Activated T-helper 1 cell treated with Interleukin-2 at 50 U/mL for 16 hours (primary cell): ENCODE measurements at places on chromosomes 7 and 10.

DNA sequence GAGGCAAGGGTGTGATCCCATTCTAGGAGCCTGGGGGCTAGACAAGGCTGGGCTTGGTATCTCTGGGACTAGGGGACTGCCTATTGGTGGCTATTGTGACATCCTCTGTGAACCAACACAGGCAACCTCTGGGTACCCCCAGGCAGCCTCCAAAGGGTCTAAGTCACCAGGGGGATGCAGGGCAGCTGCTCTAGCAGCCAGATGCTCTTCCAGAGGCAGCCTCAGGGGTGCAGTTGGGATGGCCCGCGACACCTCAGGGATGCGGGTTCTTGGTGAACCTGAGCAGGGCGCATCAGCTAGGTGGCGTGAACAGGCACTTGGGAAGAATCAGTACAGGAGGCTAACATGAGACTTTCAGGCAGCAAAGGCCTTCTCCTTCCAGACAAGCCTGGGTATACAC lies 1.6 kb upstream of the TMEM120A start:
- DNase-seq = no peak

DNA sequence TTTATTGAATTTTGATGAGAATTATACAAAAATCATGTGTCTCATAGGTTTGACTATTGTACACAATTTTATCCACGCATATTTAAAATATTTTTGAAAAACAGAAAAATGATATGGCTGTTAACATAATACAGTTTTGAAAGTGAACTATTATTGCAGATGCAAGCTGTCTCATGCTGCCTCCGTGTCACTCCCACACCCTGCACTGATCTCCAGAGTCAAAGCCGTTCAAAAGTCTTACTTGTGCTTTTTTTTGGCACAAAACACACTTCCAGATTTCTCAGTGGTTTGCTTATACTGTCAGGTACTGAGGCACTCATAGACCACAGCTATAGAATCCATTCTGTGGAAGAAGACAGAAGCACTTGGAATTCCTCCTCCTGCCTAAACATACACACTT lies 243.1 kb upstream of the ADARB2 start:
- DNase-seq = no peak

DNA sequence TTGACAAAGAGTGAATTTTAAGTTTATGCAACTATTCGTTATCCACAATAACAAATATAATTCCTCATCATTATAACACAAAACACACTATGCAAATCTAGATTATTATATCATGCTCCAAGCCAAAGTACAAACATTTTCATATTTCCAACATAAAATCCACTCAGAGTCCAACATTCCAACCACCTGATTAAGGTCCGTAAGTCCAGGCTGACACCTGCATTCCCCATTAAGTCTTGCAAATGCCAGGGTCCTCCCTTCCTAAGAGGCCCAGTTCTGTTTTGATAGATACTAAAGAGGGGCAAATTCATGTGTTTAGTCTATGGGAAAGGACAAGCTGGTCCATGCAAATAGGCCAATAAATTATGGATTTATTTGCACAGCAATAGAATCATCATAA lies 206.1 kb downstream of the POU6F2 start:
- DNase-seq = no peak

- DNase-seq = no peak
These were observed 250.6 kb upstream of the NPVF start for GRCh38 chr7:25478925-25479324.

DNA sequence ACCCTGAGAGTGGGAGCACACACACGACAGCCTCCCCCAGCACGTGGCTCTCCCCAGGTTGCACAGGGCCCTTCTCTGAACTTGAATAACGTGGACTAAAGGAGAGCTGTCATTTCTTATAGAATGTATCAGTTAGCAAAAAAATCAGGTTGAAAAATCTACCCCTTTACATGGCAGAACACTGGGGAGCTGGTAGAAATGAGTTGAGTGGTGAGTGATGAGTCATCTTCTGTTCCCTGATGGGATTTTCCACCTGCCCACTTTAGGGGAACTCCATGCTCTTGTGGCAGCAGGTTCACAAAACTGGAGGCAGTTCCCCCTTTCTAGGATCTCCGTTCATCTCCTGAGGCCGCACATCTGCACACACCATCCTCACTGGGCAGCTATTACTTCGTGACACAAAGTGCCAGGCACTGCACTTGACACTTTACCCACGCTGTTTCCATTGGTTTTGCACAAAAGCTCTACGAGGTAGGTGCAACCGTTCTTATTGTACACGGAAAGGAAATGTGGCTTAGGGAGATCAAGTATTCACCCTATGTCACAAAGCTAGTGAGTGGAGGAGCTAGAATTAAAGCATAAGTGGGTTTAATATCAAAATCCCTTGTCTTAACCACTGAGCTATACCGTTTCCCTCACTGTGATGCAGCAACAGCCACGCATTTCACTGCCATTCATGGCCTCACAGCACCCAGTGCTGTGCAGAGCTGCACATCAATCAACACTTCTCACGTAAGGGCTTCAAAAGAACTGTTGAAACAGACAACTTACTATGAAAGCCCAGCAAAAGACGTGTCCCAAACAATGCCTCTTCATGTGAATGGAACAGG lies 80.2 kb downstream of the RNF216 start:
- DNase-seq = peak; percentile 26

- no peak for DNase-seq
These were observed 50.9 kb upstream of the PAPSS2 start for GRCh38 chr10:87608756-87609155.

DNA sequence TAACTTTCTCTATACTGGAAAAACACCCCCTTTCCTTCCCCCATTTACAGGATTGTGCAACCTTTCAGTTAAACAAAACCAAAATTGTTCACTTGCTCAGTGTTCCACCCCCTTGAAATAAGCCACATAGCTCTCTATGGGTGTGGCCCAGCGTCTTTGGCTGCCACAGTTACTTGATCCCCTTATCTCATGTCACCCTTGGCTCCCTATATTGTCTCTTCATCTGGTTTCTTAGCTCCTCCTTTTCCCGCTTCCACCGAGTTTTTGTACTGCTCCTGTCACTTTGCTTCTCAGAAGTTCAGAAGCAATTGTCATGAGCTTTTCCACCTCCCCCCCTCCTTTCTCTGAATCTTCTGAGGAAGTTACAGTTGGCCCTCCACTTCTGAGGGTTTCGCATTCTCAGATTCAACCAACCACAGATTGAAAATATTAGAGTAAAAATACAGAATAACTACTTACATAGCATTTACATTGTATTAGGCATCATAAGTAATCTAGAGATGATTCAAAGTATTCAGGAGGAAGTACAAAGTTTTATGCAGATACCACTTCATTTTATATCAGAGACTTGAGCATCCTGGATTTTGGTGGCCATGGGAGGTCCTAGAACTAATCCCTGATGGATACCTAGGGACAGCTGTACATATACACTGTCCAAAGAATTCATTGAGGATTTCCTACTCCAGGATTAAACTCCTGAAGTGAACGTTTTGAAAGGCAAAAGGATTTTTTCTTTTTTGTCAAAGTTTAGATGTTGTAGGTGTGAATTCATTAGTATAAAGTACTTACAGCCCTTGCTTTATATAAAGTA lies 60.4 kb downstream of the ADD3 start:
- no peak for DNase-seq
